ENCODE measurements at places on chromosomes 6 and 20.

GRCh38 chr6:13523826-13524622 is 36.6 kb upstream of the GFOD1 start:
- no peak for DNase-seq

- DNase-seq, result no peak
Measured at GRCh38 chr6:169894377-169894960, 143.0 kb downstream of the ERMARD start.

DNA sequence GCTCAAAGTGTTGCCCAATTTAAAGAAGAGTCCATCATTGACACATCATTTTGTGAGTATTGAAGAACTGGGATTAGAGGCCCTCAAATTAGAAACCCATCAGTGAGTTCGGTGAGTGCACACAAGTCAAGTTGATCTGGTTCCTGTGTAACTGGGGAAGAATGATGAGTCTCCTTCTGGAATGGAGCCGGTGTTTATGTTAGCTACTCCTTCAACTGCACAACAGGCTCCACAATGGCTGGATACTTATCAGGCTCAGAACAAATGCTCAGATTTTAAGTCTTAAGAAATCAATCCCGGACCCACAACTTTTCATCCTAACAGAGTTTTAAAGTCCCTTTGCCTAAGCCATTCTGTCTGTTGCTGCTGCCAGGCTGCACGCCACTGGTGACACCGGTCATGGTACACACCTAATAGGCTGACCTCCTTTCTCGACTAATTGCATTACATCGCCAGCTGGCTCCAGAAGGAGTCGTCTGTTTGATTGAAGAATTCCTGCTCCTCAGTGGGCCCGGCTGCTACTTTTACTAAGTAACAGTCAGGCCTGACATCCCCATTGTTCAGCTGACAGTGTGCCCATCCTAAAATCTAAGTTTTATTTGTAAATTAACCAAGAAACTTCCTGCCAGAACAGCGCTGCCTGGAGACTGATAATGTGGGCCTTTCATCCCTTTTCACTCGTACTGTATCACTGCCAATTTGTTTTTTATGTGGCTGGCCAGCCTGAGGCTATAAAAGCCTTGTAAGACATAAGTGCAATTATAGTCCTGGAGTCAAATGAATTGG is 130.4 kb downstream of the INSM1 start:
- no peak for DNase-seq

DNA sequence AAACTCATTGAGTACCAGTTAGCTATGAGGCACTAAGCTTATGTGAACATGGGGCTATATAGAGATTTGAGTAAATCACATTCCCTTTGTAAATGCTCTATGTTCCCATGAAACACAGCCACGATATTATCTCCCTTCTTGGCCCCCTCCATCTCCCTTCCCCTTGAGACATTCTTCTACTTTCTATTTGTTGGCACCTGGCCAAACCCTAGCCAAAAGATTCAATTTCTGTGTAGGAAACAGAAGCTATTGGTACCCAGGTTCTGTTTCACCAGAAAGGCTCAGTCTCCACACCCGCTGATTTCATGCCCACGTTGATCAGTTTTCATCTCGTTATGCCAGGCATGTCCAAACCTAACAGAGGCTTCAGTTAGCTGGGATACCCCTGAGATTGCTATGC is 145.5 kb upstream of the LAMP5 start:
- DNase-seq, result no peak

GRCh38 chr20:17643531-17644188 is 38.4 kb downstream of the RRBP1 start:
- DNase-seq, result no peak

- DNase-seq, result no peak
Measured at GRCh38 chr20:61524951-61525666, 273.0 kb downstream of the CDH4 start.

- DNase-seq, result no peak
Measured at GRCh38 chr20:22984606-22985005, 50.5 kb upstream of the SSTR4 start.

DNA sequence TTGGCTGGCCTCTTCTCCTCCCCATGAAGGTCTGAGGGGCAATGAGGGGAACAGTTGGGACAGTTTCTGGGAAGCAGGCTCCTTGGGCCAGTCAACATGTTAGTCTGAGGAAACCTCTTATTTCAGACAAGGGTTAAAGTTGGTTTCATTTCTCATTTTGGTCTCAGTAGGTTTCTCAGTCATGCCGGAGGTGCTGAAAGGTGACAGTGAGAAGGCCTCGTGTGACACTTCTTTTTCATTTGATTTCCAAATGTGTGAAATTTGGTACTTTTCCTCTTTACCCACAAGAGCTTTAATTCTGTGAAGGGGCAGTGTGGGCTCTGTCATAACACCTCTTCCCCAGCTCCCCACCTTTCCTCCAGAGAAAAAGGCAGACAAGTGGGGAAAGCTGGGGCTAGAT is 7.5 kb upstream of the GLP1R start:
- no peak for DNase-seq

DNA sequence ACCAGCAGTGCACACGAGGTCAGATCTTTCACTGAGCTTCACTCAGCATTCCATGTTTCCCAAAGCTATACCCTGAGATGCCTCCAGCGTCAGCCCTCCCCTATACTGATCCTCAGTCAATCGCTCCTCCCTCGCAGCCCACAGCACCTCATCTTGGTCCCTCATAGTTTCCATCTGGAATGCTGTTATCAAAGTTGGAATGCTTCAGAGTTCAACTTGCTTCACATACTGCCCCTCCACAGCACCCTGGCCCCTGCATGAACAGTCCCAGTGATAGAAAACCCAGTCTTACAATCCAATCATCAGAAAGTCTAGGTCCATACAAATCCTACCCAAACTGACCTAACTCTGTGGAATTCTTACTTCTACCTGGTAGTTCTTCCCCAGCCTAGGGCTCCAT is 20.0 kb downstream of the SPAG4 start:
- DNase-seq, result no peak

- peak; percentile 24 for DNase-seq
Measured at GRCh38 chr6:52362443-52363227, 684 bp downstream of the PAQR8 start.

- no peak for DNase-seq
Measured at GRCh38 chr6:27593200-27593818, 120.4 kb upstream of the ZNF184 start.

- DNase-seq, result no peak
Measured at GRCh38 chr20:43658723-43659419, 8.0 kb upstream of the MYBL2 start.

DNA sequence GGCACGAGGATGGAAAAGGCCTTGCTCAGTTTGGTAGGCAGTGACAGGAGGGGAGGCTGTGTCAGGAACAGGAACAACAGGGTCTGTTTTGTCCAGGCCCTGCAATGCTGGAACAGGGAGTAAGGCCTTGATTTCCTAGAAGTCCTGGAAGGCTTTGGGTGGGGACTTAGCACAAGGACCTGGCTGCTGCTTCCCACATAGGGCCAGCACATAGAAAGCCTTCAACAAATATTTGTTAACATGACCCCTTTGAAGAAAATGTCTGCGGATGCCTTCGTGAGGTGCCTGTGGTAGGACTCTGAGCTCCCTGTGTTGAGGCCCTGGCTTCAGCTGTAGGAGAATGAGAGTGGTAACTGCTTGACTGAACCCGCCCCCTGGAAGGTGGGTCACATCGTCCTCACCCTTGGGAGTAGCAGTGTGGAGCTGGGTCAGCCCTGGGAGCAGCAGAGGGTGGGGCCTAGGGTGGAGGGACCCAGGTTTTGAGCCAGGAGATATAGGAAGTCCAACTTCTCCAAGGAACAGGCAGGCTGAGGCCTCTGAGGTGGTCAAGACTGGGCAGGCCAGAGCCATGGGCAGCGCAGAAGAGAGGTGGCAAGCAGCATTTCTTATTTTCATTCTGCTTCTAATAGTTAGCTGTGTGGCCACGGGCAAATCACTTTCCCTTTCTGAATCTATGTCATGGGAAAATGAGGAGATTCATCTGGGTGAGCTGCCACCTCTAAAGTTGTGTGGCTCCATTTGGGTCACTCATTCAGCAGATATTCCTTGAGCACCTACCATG is 50.0 kb downstream of the CNBD2 start:
- no peak for DNase-seq

DNA sequence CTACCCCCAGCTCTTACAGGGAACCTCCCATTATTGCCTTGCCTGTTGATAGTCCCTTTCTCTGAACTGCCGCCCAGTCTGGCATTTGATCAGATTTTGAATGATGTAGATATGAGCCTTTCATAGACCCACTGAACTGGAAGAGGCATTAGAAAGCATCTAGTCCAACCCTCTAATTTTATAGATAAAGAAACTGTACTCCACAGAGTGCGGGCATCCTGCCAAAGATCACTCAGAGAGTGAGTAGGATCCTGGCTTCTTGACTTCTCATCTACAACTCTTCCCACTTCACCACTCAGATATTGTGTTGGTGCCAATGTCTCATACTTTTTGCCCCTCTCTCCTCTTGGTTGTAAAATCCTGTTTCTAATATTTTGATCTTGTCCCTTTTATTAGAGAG is 179.2 kb upstream of the BMP2 start:
- DNase-seq, result peak; percentile 79

DNA sequence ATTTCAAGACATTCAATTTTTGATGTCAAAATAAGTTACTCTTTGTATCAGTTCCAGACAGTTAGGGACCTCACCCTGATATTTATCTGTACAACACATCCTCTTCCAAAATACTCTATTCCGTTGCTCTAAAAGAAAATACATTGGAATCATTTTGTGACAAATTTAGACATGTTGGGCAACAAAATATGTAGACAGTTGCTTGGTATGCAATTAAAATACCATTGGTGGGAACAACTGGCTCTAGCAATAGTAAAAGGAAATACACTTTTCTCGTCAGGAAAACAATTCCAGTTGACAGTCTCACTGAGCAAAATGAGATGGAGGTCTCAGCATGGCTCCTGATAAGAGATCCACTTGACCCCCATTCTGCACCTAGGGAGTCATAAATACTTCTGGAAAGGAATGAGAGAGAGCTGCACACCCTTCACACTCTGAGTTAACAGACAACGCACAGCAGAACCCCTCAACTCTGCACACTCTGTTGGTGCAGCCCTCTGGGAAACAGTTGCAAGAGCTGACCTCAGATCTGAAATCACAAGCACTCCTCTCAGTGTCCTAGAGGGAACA is 171.3 kb upstream of the NT5E start:
- no peak for DNase-seq

- DNase-seq, result no peak
Measured at GRCh38 chr20:52031206-52031562, 160.4 kb downstream of the ZFP64 start.

DNA sequence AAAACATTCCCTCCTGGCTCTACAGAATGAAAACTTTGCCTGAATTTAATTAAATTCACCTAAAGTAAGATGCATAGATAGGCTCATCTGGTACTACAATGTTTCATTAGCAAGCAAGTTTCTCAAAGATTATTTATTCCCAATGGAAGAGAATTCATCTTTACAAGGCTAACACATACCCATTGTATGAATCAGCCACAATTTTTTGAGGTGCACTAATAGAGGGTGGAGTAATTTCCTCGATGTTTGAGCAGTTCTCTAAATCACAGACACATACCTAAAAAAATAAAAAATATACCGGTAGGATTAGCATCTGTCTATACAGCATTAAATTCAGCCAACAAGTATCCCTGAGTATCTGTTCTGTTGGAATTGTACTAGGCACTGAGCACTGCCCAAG is 32.7 kb downstream of the ROS1 start:
- no peak for DNase-seq

GRCh38 chr6:116218172-116218633 is 35.7 kb downstream of the TSPYL4 start:
- no peak for DNase-seq

- DNase-seq, result no peak
Measured at GRCh38 chr20:10939331-10939941, 265.6 kb upstream of the JAG1 start.

- peak; percentile 3 for DNase-seq
Measured at GRCh38 chr6:593139-593906, 63.6 kb downstream of the HUS1B start.

GRCh38 chr6:79307321-79308036 is 73.0 kb upstream of the HMGN3 start:
- DNase-seq, result peak; percentile 42

DNA sequence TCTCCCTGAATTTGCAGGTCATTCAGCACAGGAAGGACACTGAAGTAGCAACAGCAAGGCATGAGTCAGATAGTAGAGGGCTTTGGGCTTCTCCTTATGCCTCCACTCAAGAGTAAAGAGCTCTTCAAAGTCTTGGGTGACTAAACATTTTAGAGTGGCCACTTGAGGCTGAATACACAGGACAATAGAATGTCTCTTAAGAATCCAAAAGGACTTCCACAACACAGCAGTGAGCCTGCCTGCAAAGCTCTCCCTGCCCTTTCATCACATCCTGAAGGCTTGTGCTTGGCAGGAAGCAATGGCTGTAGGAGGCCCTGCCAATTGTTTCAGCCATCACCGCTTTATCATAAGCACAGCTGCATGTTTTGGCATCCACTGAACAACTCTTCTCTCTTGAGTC is 36.8 kb downstream of the FOXQ1 start:
- DNase-seq, result no peak
